SHP77 treated with DMSO at 0.1 percent for 48 hours (cell line): ENCODE measurements at places on chromosomes 3 and 15.

DNA sequence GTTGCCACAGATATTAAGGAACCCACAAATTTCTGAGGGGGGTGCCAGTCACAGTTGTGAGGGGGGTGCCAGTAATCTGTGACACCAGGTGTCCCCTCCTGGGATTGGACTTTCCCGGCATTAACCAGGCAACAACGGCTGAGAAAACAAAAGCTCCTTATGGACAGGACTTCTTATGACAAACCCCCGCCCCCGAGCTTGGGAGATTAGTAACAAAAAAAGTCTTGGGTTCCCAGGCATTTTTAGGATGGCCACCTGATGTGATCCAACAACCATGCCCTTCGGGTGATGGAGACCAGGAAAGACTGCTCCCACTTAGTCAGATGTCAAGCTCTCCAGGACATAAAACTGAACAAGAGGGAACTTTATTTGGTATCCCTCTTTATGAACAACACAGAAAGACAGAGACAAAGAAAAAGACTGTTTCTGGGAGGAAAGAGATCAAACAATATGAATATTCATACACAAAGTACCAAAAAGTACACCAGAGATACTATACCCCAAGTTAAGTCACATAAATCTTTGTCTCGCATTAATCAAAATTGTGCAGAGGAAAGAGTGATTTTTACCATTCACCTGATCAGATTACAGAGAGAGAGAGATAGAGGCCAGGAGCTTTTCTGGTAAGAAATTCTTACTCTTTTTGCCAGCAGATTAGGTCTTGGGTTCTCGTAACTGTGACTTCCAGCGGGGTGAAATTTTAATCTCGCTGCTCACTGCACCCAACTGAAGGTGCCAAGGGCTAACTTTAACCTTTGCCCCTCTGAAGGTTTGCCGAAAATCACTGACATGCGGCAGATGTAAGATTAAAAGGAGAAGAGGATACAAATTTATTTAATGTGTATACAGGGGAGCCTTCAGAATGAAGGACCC is 61.6 kb downstream of the OSTN start:
- no peak for DNase-seq

DNA sequence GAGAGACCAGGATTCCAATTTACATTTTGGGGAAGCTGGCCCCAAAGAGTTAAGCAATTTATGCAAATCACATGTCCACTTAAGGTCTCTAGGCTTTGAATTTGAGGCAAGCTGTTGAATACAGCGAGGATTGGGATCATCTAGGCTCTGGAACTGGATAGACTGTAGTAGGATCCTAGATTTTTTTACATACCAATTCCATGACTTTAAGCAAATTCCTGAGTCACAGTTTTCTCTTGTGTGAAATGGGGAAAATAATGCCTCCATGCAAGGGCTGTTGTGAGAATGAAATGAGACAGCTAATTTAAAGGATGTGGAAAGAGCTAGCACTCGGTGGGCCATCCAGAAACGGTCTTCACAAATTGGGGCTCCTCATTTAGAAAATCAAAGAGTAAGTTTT is 103.4 kb downstream of the MINAR1 start:
- no peak for DNase-seq

DNA sequence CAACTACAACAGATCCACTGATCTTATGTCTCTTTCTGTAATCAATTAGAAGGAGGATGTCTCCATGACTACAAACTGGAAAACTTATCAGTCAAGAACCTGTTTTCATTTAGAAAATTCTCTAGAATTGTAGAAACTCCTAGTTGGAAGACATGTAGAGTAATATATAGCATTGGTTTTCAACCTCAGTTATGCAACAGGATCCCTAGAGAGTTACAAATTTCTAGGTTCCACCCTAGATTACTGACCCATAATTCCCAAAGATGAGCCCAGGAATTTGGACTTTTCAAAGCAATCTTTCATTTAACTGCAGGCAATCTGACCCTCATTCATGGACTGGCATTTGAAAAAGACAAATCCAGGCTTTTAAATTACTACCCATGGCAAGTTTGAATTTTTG is 116.9 kb upstream of the RAP2B start:
- DNase-seq, result no peak

DNA sequence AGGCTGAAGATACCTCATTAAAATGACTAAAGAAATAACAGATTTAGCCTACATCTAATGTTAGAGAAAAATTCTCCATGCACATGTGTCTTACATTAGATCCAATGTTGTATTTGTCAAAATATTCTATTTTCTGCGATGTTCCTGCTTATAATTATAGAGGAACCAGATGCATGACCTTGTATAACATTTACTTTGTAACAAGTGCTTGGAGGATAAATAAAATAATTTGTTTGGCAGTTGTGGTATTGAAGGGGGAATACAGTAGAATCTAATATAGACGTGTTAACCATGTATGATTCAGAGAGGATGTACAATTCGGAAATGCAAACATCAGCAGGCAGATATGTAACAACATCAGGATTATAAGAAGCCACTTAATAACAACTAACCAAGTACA is 922.2 kb downstream of the TUSC7 start:
- no peak for DNase-seq

GRCh38 chr15:39392469-39393047 is 188.3 kb upstream of the THBS1 start:
- no peak for DNase-seq

DNA sequence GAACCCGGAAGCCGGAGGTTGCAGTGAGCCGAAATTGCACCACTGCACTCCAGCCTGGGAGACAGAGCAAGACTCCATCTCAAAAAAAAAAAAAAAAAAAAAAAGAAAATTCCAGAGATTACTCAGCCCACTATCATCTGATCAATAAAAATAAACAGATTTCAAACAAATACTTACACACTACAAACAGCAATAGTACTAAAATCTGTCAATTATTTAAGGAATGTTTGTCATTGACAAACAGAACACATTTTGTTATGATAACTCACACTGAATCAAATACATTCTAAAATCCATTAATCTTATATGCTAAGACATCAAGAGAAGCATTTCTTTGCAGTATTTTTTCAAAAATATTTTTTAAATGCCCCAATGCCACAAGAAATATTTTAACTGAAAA is 7.6 kb downstream of the MYO9A start:
- DNase-seq, result no peak

- no peak for DNase-seq
These were observed 270.0 kb upstream of the PROK2 start for GRCh38 chr3:72054976-72055375.

- DNase-seq, result peak; percentile 62
These were observed 13.5 kb downstream of the BFSP2 start for GRCh38 chr3:133413161-133414020.

- DNase-seq, result no peak
These were observed 64.0 kb downstream of the IFT57 start for GRCh38 chr3:108158251-108158650.
